ENCODE measurements at places on chromosomes 13 and 19. TPM values are rescaled to one million over a fixed set of nuclear protein-coding genes. Genes with fewer than 3 reads are reported as not detected.
A peak's percentile ranks its signal among the peaks of the same experiment; 100 is the strongest.

DNA sequence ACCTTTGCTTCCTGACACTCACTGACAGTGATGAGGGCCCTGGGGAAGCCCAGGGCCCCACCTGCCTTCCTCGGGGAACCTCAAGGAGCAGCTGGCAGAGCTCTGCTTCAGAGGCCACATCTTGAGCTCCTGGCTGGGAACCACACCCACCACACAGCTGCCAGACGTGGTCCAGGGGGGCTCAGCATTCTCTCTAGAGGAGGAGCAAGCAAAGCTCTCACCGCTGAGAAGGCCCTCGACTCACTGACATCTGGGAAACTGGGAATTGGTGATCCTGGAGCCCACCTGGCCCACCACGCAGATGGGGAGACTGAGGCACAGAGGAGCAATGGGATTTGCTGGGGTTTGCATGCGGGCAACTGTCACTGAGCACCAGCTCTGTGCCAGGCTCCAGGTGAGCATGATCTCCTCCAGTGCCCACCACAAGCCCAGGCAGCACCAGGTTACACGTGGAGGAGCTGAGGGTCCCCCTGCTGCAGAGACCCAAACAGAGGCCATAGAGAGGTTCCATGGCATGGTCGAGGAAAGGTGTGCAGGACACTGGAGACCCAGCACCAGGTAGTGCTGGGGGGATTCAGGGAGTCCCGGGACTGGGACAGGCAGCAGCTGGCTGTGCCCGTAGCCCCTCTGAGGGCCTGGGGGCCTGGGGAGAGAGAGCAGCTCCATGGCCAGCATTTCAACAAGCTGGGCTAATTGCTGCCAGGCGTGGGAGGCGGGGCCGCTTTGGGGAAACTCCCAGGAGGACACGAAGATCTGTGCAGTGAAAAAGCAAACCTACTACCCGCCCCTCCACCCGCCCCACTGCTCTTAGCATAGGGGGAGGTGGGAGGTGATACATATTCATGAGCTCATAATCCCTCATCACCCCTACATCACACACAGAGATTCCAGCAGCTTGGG lies 33.4 kb downstream of the PEPD start:
- no peaks in the 10 kb centered on the region for H3K27me3 ChIP-seq
- H3K36me3 ChIP-seq: peaks cover 36% of the 10 kb centered on the region
- no peak overlapping the region for H3K4me3 ChIP-seq
- no peak for DNase-seq
- no peak overlapping the region for H3K27ac ChIP-seq

GRCh38 chr13:97866751-97867150 lies 86.7 kb upstream of the IPO5 start:
- no peak overlapping the region for H3K27ac ChIP-seq
- H3K27me3 ChIP-seq: no peaks in the 10 kb centered on the region
- H3K4me1 ChIP-seq: no peaks in the 10 kb centered on the region

DNA sequence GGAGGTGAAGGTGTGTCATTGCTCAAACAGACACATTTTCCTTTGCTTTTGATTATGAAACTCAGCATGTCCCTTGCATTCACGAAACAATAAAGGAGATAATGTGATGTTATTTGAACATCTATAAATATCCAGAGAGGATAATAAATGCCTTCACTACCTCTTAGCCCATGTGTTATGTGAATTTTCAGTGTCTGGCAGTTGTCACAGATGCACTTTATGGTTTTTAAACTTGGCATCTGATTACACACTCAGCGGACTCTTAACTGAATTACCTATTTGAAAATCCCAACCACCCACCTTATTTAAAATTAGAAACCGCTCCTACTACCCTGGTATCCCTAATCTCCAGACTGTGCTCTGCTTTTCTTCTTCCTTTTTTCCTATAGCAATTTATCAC lies 254.2 kb downstream of the COG6 start:
- H3K36me3 ChIP-seq: no peaks in the 10 kb centered on the region
- no peaks in the 10 kb centered on the region for H3K4me1 ChIP-seq
- no peak overlapping the region for H3K27ac ChIP-seq
- H3K4me3 ChIP-seq: no peak overlapping the region
- no peak for DNase-seq

- H3K36me3 ChIP-seq: no peaks in the 10 kb centered on the region
- H3K4me1 ChIP-seq: peaks cover 3% of the 10 kb centered on the region
- H3K27ac ChIP-seq: no peak overlapping the region
Observed at GRCh38 chr13:23678795-23679194, 108.6 kb downstream of the TNFRSF19 start.

DNA sequence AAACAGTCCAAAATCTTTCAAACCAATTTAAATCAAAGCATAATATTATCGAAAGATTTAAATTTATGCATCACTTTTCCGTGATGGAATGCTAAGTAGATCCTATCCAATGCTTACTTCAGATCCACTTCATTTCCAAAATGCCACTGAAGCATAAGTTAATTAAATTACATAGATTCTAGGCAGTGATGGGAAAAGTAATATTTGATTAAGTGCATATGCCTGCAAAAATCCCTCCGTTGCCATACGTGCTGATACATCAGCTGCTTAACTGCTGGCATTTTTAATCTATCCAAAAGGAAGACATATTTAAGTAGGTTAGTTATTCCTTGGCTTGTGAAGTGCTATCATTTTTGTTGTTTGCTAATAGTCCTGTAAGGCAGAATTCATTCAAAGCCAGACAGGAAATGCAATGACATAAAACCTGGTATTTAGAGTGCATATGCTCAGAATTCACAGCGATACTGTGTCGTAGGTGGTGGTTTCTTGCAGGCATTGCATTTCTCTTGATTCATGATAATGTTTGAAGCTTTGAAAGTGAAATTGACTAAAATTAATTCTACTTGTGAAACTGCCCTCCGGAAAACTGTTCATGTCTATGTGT lies 738.3 kb upstream of the GPC6 start:
- no peaks in the 10 kb centered on the region for H3K4me1 ChIP-seq
- no peaks in the 10 kb centered on the region for H3K27me3 ChIP-seq
- no peak overlapping the region for H3K4me3 ChIP-seq
- DNase-seq: no peak

DNA sequence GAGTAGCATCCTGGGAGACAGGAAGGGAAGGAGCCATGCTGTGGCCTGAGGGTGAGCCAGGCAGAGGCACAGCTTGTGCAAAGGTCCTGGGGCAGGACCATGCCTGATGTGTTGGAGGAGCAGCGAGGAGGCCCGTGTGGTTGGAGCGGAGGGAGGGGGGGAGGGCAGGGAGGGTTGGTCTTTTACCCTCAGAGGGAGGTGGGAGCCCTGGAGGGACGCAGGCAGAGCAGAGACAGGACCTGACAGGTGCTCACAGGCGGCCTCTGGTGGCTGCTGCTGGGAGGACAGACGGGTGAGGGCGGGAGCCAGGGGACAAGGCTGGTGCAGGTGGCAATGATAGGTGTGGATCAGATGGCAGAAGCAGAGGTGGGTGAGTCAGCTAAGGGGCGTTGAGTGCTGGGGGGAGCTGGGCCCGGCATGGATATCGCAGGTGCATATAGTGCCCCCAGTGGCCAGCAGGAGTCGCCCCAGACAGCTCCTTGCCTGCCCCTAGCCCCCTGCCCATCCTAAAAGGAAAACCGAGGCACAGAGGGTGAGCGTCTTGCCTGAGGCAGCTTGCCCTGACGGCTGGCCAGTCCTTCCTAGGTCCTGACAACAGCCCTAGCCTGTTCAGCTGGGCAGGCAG lies 9.8 kb upstream of the GNA15 start:
- peak; percentile 75 for DNase-seq
- no peaks in the 10 kb centered on the region for H3K4me1 ChIP-seq
- no peak overlapping the region for H3K4me3 ChIP-seq
- no peak overlapping the region for H3K27ac ChIP-seq
- no peaks in the 10 kb centered on the region for H3K27me3 ChIP-seq

DNA sequence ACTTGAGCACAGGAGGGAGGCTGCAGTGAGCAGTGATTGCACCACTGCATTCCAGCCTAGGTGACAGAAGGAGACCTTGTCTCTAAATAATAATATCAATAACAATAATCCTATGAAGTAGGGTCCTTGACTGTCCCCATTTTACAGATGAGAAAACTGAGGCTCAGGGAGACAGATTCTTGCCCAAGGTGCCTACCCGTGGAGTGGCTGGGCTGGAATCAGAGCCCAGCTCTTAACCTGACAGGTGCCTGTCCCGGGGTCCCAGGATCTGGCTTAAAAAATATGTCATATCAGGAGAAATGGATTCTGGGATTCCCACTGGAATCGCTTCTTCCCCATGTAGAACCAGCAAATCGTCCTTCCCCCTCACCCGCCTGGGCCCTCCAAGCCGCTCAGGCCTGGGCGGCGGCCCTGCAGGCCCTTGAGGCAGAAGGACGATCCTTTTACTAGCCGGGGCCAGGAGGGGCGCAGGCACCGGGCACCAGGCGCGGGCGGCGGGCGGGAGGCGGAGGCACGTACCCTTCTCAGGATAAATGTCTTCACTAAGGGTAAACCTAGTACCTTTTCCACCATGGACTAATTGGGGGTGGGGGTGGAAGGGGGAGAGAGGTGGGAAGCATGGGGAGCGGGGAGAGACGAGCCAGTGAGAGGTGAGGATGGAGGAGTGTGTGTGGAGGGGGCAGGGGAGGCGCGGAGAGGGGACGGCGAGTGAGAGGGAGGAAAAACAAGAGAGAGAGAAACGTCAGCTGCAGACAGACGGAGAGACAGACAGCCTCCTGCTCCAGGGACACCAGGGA lies 60.6 kb downstream of the COLGALT1 start:
- H3K4me1 ChIP-seq: no peaks in the 10 kb centered on the region
- H3K36me3 ChIP-seq: no peaks in the 10 kb centered on the region
- H3K4me3 ChIP-seq: no peak overlapping the region
- DNase-seq: no peak
- H3K27ac ChIP-seq: no peak overlapping the region

- H3K27me3 ChIP-seq: no peaks in the 10 kb centered on the region
- no peak overlapping the region for H3K27ac ChIP-seq
- no peak for DNase-seq
- H3K36me3 ChIP-seq: no peaks in the 10 kb centered on the region
- H3K4me1 ChIP-seq: no peaks in the 10 kb centered on the region
- H3K4me3 ChIP-seq: no peak overlapping the region
Observed at GRCh38 chr13:50594276-50595051, 249.0 kb downstream of the DLEU7 start.

- H3K4me1 ChIP-seq: no peaks in the 10 kb centered on the region
- no peak overlapping the region for H3K27ac ChIP-seq
- peaks cover 71% of the 10 kb centered on the region for H3K36me3 ChIP-seq
Observed at GRCh38 chr19:52716522-52716921, 18.3 kb downstream of the ZNF611 start.

The CYP4F11 gene
- total RNA-seq: 11.1 TPM

The RUBCNL gene
- total RNA-seq: 4.6 TPM
